Stimulated activated CD4-positive, alpha-beta T cell treated with anti-CD3 and anti-CD28 coated beads, Interleukin-15, amount 100 ng/mL, for 1 hour (primary cell): ENCODE measurements at places on chromosomes 1 and 21.

GRCh38 chr1:156717351-156717750 is 10.9 kb upstream of the METTL25B start:
- no peak for DNase-seq

DNA sequence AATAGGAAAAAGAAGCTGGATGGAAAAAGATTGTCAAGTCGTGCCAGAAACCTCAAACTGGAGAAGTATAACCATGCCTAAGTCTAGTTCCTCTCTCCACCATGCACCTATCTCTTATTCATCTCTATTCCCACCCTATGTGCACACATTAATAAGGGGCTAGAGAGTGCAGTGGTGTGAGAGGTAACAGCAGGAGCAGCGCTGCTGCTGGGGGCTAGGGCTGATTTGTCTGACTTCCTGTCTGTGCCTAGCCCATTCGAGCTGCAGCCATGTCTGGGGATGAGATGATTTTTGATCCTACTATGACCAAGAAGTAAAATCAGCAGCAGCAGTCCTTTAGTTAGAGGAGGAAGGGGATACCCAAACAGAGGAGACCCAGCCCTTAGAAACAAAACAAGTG is 43.0 kb downstream of the TRIM33 start:
- no peak for DNase-seq

- DNase-seq = no peak
These were observed 318.5 kb upstream of the B3GALT2 start for GRCh38 chr1:193504920-193505319.

- DNase-seq = no peak
These were observed 46.4 kb downstream of the ABCG1 start for GRCh38 chr21:42265231-42265812.

- no peak for DNase-seq
These were observed 86.3 kb upstream of the VANGL1 start for GRCh38 chr1:115555446-115555845.

DNA sequence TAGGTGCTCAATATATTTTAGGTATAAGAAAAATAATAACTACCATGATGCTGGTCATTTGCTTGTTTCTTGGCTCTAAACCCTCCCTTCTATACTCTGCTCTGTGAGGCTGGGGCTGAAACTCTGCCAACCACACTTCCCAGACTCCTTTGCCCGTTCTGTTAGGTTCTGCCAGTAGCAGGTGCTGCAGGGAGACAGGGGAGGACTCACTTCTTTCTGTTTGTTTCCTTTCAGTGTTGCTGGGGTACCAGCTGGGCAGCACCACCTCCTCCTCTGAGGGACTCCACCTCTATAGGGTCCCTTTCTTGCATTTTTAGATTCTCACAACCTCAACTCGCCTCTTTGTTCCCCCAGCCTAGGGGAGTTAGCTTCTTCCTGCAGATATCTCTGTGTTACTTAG is 17.0 kb upstream of the SH2D2A start:
- DNase-seq = no peak

DNA sequence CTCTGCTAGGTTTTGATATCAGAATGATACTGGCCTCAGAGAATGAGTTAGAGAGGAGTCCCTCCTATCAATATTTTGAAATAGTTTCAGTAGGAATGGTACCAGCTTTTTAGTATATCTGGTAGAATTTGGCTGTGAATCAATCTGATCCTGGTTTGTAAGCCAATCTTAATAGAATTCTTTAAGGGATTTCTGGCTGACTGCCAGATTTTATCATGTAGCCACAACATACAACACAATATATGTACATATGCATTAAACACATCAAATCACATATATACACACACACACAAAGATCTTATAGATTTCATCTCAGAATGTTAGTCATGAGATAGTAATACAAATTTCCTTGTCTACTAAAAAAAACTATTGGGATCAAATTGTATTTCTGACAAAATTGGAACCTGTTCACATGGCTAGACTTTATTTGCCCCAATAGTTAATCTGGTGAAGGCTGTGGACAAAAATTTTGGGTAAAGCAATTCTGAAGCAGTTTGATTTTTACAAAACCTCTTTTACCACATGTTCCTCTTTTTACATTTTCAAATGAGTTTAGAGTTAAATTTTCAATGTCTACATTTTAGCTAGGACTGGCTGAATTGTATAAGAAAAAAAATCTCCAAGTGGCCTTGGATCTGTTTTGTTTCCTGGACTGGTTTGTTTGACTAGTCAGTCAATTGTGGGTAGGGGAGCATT is 151.7 kb downstream of the FASLG start:
- no peak for DNase-seq

DNA sequence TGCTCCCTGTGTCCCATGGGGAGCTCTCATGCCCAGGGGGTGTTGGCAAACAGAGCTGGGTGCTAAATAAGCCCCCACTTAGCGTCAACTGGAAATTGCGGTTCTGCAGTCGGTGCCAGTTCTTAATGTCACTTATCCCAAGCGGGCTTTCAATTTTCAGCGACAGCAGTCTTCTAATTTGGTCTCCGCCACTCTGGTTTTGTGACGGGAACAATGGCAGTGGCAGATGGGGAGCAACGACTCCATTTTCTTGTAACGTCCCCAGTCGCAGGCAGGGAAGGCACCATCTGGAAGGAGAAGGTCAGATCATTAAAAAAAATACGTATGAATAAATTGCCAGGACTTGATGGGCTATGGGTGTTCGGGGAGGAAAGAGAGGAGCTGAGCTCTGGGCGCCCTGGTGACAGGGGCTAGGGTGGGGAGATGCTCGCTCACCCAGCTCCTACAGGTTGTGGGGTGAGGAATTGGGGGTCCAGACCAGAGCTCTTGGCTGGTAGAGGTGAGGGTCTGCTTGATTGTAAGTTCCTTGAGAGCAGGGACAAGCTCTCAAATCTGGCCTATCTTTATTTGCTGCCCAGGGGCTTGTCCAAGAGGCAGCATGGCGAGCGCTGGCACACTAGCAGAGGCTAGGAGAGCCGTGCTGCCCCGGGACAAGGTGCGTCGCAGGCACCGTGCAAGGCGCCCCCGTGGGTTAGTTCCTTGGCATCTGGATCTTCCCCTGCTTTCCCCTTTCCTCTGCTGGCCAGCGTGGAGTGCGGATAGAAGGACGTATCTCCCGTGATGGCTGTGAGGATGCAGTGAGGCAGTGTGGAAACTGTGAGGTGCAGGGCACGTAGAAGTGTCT is 105.8 kb downstream of the ARHGEF10L start:
- DNase-seq = no peak

DNA sequence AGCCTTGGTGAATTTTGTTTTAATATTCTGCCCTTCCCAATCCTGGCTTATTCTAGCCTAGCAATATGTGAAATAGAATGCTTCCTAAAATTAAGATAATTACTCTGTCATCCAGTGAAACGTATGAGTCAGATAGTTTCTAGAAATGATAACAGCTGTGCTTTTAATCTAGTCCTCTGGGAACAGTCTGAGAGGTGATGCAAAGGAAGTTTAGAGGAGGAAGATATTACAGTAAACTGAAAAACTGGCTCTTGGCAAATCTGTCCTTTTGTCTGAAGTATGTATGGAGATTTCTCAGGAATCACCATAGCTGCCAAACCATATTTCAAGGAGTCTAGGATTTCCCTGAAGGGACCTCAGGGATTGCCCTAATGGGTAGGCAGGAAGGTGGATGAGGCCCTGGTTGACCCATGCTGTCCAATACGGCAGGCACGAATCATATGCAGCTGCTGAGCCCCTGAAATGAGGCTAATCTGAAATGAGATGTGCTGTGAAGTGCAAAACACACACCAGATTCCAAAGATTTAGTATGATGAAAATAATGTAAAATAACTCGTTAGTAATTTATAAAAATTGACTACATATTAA is 70.8 kb upstream of the LBR start:
- DNase-seq = no peak

GRCh38 chr1:226886122-226886901 is 15.9 kb downstream of the PSEN2 start:
- no peak for DNase-seq
